Activated naive CD4-positive, alpha-beta T cell treated with anti-CD3 and anti-CD28 coated beads for 36 hours (primary cell): ENCODE measurements at places on chromosomes 2 and 18. TPM values are rescaled to one million over a fixed set of nuclear protein-coding genes. Genes with fewer than 3 reads are reported as not detected.

RAB17 gene
- not detected for total RNA-seq

HAAO gene
- 0.41 TPM for total RNA-seq

SPP2 gene
- not detected for total RNA-seq

SLC30A3 gene
- 0.55 TPM for total RNA-seq

PUS10 gene
- 6.5 TPM for total RNA-seq

LIMS3 gene
- total RNA-seq: 2.1 TPM
